ENCODE measurements at places on chromosomes 12 and 14. TPM values are rescaled to one million over a fixed set of nuclear protein-coding genes. Genes with fewer than 3 reads are reported as not detected.

DNA sequence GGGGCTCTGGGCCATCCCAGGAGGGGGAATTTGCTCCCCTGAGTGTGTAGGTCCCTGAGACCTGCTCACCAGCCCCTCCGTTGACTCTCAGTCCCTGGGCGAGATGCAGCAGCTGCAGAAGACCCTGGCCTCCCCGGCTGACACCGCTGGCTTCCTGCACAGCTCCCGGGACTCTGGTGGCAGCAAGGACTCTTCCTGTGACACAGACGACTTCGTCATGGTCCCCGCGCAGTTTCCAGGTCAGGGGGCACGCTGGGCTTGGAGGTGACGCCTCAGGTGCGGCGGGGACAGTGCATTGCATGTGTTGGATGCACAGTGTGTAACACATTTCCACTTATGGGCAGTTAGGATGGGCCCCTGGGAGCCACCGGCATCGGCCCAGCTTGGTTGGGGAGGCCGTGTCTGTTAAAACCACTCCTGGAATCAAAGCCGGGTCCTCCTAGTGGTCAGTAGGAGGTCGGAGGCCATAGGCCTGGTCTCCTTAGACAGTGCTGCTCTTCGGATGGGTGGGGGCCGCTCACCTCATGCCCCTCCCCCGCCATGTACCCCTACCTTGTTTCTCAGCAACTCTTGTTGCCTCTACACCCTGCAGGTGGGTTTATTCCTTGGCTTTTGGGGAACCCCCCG is 17.1 kb upstream of the PUS1 start:
- no peak overlapping the region for H3K4me3 ChIP-seq
- H3K27ac ChIP-seq: no peak overlapping the region
- no peaks in the 10 kb centered on the region for H3K36me3 ChIP-seq
- no peak for DNase-seq

The DDX23 gene
- 125 TPM for total RNA-seq

The FAM186B gene
- total RNA-seq: 0.12 TPM

GRCh38 chr12:11714626-11715025 is 65.2 kb downstream of the ETV6 start:
- H3K27ac ChIP-seq: no peak overlapping the region
- H3K4me1 ChIP-seq: peaks cover 67% of the 10 kb centered on the region
- no peak for DNase-seq
- H3K4me3 ChIP-seq: no peak overlapping the region
- H3K36me3 ChIP-seq: peaks cover 23% of the 10 kb centered on the region

DNA sequence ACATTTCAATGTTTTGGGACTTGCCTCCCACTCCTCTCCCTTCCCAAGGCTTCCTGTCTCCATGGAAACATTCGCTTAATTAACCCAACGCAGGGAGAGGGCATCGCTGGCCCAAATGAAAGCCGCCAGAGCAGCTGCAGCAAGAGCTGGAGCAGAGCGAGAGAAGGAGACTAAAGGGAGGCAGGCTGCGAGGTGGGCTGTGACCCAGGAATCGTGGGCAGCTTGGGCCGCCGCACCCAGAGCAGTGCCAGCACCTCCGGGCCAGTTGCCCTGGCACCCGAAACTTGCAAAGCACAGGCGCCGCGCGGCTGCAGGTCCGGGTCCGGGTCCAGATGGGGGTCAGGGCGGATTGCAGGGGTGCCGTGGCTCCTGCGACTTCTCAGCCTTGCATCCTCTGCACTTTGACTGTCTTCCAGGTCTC is 43.5 kb upstream of the PTPRQ start:
- no peaks in the 10 kb centered on the region for H3K36me3 ChIP-seq
- peaks cover 2% of the 10 kb centered on the region for H3K27me3 ChIP-seq
- H3K4me3 ChIP-seq: no peak overlapping the region
- no peaks in the 10 kb centered on the region for H3K4me1 ChIP-seq
- H3K27ac ChIP-seq: no peak overlapping the region

DNA sequence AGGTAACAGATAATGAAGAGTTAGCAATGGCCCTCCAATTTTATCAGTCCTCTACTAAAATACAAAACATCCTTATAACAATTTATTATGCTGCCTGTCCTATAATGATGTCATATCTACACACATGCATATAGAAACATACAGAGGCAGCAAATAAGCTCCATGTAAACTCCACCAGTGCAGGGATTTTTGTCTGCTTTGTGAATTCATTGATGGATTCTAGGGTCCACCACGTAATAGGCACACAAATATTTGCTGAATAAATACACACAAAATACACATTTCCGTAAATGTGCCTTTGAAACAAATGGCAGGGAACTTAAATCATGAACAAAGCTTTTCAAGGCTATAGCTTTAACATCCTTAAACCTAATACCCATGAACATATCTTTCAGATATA is 34.7 kb downstream of the PPP1R12A start:
- H3K27me3 ChIP-seq: no peaks in the 10 kb centered on the region
- no peak overlapping the region for H3K27ac ChIP-seq
- no peaks in the 10 kb centered on the region for H3K36me3 ChIP-seq
- no peak for DNase-seq
- H3K4me3 ChIP-seq: no peak overlapping the region

The BMAL2 gene
- 9.2 TPM for total RNA-seq

The TEAD4 gene
- 4.5 TPM for total RNA-seq

The CLEC14A gene
- total RNA-seq: not detected

GRCh38 chr14:40240245-40240859 is 808.1 kb upstream of the FBXO33 start:
- H3K27me3 ChIP-seq: no peaks in the 10 kb centered on the region
- no peaks in the 10 kb centered on the region for H3K4me1 ChIP-seq
- DNase-seq: no peak
- H3K27ac ChIP-seq: no peak overlapping the region
- no peaks in the 10 kb centered on the region for H3K36me3 ChIP-seq

Measured in activated naive CD4-positive, alpha-beta T cell treated with anti-CD3 and anti-CD28 coated beads for 36 hours (primary cell).